ENCODE measurements at places on chromosomes 5 and 9.

DNA sequence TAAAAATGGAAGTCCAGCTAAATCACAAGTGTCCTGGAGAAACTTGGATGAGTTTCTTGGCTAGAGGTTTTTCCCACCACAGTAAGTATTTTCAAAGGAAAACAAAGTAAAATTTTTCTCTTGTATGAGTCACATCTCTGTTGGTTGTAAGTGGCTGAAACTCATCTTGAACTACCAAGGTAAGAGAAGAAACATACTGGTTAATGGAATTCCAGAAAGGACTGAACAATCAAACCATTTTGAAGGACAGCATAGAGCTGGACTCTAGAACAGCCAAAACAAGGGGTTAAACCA lies 102.8 kb upstream of the CDKN2B start:
- no peak for DNase-seq

DNA sequence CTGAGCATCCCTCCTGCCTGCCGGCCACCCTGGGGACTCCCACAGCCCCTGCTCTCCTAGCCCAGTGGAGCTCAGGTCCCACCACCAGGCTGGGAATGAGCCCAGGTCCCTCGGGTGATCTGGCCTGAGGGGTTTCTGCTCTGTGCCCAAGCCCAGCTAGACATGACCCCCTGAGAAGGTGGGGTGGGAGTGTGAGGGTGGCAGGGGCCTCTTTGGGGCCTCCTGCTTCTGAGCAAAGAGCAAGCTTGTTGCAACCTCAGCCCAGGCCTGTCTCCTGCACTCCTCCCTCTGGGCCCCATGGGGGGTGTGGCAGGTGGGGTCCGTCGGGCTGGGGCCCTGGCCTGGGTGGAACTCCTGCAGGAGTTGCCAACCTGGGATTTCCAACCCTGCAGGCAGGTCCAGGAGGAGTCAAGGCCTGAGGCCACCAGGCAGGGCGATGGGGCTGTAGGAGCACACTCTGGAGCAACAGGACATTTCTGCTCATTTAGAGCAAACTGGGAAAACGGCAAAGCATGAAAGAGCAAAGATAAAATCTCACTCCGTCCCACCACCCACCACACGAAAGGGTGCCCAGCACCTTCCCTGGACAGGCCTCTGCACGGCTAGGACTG lies 11.4 kb upstream of the NRARP start:
- DNase-seq = no peak

DNA sequence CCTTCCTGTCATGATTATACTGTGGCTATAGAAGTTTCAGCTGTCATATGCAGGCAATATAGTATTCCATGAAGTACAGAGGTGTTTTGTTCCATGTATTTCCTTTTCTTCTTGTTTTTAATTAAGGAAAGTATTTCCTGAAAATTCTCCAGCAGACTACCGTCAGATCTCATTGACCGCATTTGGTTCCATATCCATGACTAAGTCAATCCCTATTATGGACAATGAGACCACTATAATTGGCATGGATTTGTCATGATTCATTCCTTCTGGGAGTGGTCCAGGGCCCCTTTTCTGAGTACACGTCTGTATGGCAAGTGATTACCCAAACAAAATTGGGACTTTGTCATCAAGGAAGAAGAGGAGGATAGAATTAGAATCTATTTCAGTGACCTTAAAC lies 283.2 kb upstream of the CLINT1 start:
- no peak for DNase-seq

DNA sequence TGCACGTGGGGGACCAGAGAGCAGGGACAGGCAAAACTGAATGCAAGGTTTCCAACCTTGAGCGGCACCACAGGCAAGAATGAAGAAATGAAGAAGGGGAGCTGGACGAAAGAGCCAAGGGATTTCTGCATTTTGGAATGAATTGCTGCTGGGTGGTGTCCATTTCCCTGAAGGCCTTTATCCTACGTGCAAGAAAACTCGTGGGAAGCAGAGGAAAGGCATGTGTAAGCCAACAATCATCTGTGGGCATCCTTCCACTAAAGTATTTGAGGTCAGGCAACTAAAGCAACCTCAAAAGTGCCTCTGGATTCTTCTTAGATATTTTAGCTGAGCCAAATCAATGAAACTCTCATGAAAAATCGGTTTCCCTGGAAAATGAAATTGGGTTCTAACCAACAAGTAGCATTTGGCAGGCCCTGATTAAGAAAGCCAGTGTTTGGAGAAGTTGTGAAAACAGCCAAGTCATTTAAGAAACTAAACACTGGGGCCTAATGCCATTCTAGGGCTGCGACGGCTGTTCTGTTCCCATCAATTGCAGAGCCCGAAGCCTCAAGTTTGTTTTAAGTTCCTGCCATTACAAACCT lies 4.7 kb upstream of the TGFBI start:
- no peak for DNase-seq

- no peak for DNase-seq
Measured at GRCh38 chr9:3865141-3865772, 339.5 kb upstream of the RFX3 start.

- DNase-seq = no peak
Measured at GRCh38 chr9:93258818-93259489, 75.0 kb downstream of the WNK2 start.

DNA sequence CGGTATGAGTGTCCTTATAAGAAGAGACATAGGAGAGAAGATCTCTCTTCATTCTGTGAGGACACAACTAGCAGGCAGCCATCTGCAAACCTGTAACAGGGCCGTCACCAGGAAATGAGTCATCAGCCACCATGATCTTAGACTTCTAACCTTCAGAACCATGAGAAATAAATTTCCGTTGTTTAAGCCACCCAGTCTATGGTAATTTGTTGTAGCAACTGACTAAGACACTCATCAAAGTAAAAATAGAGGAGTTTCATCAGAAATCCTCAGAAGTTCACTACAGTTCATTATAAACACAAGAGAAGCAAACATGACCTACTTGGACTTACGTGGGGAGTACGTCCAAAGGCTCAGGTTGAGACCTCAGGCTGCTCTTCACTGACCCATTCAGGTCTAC lies 357.7 kb downstream of the SEMA5A start:
- DNase-seq = no peak

DNA sequence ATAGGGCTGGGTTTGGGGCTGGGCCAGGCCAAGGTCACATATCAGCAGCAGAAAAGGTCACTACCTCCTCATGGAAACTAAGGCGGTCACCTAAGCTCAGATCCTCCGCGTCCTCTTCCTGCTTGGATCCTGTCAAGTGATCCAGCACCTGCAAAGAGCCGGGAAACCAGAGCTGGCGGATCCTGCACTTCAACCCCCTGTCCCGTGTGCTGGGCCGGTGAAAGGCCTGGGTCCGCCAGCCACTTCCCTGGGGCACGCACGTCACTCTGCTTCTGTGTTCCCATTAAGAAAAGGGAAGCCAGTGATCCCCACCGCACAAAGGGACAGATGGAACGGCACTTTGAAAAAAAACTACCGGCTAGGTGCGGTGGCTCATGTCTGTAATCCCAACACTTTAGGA lies 61.3 kb upstream of the STXBP1 start:
- no peak for DNase-seq

DNA sequence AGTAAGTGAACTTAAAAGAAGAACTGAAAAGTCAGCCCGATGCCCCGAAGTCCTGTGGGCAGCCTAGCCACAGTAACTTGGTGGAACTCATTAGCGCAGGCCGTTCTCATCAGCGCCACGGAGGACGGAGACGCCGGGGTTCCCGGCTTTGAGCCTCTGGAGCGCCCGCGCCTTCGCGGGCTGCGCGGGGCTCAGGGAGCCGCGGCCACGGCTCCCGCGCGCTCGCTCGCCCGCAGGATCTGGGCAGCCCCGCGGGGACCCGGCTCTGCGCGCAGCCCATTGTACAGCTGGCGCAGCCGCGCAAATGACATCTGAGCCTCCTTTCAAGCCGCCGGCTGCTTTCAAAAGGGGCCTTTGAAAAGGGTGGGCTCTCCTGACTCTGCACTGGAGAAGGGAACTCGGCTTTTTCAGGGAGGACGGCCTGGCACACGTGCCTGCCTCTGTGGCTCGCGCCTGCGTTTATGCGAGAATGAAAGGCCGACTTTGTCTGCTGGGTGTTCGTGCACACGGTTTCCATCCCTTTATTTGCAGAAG lies 40.7 kb downstream of the TLR4 start:
- no peak for DNase-seq

DNA sequence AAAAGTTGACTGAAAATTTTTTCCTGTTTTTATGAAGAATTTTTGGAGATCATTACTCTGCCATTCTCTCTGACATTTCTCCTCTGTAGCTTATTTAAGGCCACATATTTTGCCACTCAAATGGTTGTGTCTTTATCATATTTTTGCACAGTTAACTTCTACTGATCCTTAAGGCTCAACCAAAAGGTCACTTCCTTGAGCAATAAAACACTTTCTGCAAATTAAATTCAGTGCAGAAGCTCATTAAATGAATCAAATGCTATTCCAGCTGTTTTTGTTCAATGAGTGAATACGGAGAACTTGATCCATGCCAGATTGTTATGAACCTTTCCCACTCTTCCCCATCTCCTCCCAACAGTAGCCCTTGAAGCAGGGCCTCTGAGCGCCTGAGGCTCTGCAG lies 93.8 kb upstream of the EPB41L4A start:
- no peak for DNase-seq

DNA sequence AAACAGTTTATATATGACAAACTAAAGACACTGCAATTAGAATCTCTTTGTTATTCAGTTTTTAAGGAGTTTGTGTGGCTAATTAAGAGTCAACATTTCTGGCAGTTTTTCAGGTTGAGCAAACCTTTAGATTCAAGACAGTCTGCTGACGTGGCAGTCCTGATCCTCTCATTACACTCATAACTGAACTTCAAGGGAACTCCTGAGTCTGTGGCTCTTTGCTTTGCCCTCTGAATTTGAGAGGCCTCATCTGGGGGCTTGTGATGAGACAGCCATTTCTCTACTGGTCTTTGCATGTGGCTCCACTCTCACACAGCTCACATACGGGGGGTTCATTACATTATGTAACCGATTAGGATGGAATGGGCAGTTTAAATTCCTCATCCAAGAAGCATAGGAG lies 182.9 kb upstream of the MEF2C start:
- no peak for DNase-seq

DNA sequence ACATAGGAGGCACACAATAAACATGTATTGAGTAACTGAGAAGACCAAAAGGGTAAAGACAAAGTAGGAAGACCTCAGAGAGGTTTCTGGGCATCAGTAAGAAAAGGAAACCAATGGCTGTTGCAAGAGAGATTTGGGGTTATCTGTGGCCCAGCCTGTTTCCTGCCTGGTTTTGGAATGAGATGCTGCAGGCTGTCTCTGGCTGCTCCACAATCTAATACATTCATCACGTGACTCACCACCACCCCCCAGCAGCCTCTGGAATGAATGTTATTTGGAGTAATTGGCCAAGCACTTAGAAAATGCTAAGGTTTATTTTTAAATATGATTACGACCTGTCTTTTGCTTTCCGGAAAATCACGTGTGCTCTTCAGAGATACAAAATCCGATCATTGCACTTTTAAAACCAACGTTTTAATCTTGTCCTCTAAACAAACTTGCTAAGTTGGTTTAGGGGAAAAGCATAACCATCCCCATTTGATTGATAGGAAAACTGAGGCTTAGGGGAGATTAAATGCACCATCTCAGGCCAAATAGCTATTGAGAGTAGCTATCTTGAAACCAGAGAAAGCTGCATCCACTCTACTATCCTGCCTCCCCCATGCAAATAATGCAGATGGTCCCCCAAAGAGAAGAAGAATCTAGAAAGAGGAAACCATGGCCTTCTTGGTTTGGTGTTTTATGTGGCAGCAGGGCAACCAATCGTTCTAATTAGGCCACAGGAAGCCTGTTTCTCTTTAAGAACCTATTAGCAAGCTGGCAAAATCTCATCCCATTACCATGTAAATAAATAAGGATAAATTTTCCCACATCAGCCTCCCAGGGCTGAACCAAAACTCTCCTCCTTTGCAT lies 151.8 kb upstream of the ADRA1B start:
- no peak for DNase-seq

DNA sequence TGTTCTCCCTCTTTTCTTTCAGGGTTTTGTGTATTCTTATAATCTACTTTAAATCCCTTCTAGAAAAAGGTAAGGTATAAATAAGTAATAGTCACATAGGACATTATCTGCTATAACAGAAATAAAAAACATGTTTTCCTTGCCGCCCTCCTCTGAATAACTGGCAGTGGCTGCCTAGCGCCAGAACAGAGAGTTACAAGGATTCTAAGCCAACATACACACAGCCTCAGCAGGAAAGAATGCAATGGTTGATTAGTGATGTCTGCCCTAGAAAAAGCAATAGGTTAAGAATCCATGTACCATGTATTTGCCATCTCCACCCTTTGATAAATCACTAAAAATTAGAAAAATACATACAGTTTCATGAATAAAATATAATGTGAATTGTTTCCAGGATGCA lies 4.9 kb downstream of the MED27 start:
- DNase-seq = no peak

All from cortex of kidney (tissue), 1 donor.